NCI-H2081 (cell line): ENCODE measurements at places on chromosomes 7 and 10.

DNA sequence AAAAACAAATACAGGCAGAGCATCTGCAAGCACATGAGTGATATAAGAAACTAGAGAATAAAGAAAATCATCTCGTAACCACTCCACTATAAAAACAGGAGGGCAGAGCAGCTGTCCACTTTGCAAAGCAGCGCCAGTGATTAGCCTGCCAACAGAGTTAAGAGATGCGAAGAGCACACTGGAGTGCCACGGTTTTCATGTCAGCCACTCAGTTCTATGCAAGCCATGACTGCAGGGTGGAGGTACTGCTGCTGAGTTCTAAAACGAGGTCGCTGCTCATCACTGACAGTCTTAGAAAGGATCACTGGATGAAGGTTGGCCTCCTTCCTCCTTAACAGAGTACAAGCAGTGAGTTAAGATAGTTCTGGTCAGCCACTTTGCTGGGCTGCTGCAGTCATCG is 58.5 kb downstream of the FGFR2 start:
- no peak for DNase-seq

DNA sequence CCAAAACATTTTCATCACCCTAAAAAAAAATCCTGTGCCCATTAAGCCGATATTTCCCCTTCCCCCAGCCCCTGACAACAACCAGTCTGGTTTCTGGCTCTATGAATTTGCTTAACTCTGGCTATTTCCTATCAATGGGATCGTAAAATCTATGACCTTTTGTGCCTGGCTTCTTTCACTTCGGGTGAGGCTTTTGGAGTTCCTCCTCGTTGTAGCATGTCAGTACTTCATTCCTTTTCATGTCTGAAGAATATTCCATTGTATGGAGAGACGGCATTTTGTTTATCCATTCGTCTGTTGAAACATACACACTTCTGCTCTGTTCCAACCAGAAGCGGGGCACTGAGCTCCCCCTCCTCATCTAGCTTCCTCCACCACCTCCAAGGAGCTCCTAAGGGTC is 29.5 kb downstream of the TACC2 start:
- no peak for DNase-seq

DNA sequence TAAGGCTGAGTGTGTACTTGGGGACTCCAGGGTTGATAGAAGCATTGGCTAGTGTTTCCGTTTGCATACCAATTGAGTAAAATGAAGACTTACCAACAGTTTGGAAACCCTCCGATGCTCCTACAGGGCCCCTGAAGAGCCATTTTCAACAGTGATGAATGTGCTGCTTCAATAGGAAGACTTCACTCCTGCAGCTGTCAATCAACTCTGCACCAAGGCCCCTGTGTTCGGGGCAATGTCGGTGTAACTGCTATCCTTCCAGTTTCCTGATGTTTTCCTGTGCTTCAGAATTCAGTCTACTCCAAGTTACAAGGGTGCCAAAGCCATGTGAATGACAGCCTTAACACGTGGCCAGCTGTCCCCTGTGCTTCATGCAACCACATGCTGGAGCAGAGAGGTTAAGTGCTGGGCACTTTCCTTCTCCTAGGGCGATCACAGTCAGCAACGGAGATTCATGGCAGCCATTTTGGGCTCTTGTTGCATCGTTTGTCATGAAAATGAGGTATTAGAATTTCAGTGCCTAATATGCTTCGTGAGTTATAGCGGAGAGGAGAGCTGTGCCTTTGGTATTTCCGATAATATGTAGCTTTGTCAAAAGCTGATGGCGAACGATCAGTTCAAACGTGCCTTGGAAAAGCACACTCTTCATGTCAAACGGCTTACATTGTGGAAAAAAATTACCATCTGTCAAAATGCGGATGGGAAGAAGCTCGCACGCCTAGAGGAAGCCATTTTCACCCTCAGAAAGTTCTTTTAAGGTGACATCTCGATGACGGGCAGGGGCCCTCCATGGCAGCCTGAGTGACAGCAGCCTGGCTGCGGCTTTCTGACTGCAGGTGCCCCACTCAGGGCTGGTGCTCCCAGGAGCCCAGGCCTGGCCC is 287.8 kb downstream of the ACTR3B start:
- DNase-seq = no peak

DNA sequence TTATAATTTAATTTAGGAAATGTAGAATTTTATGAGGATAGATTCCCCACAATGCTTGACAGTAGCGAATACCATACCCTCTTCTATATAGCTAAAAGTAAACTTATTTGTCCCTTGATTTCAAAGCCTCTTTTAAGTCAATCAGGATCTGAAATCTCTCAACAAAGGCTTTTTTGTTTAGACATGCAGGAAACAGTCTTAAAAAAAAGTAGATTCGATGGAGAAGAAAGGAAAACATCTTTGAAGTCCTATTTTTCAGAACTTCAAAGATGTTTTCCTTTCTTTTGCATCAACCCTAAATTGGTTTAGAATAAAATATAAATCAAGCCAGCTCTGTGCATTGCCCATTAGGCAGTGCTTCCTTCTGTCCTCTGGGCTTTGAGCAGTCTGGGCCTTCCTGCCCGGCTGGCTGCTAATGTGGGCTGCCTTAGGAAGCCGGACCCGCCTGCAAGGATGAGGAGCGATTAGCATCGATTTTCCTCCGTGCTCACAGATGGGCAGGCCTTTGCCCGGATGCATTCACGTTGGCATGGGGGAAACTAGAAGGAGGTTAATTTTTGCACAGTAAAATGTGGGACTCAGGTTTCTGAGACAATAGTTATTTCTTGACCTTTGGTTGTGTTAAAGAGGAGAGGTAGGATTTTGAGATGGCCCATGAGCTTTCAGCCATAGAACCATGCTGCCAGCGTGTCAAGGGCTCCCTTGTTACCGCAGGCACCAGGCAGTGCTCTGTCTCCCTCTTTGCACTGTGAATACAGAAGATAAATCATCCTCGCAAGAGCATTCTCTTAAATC is 15.5 kb downstream of the MSRB2 start:
- DNase-seq = no peak

DNA sequence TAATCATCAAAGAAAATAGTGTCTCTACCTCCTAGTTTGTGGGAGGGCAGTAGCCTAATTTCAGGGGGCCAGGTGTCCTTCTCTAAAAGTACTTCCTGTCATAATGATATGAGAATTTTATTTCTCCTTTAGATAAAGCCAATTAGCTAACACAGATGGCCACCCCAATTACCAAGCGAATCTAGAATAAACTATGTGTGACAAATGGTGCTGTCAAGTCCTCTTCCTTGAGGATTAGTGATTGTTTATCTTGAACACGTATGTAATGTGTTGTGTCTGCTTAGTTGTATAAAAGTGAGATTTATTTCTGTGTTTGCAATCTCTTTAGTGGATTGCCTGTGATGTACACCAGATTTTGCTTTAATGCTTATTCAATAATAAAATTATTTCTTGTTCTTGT is 1120.0 kb downstream of the SORCS1 start:
- no peak for DNase-seq

- DNase-seq = no peak
Observed at GRCh38 chr7:90850471-90850870, 254.3 kb downstream of the CDK14 start.

DNA sequence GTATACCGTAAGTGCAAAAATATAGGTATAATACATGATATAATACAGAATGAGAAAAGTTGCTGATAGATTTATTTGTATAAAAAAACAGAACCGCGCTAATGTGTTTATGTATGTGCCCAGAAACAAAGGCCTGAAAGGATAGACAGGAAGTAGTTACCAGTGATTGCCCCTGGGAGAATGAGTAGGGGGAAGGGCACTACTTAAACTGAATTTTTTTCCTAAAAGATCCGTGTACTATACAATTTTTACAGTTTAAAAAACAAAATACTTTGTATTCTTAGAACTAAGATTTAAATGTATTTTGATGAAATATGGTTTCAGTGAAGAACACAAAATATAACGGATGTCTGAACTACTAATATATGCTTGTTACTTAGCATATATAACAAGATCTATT is 2.9 kb downstream of the IPMK start:
- DNase-seq = peak; percentile 19

DNA sequence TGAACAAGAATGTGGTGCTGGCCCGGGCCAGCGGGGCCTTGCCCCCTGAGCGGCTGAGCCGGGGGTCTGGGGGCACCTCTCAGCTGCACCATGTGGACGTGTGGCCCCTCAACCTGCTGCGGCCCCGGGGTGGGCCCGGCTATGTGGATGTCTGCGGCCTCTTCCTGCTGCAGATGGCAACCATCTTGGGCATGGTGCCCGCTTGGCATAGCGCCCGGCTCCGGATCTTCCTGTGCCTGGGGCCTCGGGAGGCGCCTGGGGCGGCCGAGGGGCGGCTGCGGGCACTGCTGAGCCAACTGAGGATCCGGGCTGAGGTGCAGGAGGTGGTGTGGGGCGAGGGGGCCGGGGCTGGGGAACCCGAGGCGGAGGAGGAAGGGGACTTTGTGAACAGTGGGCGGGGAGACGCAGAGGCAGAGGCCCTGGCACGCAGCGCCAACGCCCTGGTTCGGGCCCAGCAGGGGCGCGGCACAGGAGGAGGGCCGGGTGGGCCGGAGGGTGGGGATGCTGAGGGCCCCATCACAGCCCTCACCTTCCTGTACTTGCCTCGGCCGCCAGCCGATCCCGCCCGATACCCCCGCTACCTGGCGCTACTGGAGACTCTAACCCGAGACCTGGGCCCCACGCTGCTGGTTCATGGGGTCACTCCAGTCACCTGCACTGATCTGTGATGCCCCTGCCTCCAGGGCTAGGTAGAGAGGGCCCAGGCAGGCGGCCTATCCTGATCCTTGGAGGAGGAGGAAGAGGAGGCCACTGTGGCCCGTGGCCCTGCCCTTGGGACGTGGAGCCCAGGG is 1.1 kb upstream of the TRIP6 start:
- no peak for DNase-seq

GRCh38 chr10:125159932-125160855 is at the start of gene CTBP2:
Gene CTBP2, minus strand, starts transcription at chr10:125160563.
- DNase-seq = no peak

DNA sequence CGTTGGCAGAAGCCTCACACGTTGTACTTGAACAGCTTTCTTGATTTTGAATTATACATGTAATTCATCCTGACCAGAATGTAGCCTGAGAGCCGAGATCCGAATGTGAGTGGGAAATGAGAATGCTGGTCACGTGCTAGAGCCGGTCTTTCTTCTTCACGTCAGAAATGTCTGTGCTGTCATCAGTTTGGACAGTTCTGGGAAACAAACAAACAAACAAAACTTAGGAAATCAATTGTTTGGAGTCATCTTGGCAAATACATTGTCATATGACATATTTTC is 729.8 kb downstream of the LRMDA start:
- DNase-seq = no peak

DNA sequence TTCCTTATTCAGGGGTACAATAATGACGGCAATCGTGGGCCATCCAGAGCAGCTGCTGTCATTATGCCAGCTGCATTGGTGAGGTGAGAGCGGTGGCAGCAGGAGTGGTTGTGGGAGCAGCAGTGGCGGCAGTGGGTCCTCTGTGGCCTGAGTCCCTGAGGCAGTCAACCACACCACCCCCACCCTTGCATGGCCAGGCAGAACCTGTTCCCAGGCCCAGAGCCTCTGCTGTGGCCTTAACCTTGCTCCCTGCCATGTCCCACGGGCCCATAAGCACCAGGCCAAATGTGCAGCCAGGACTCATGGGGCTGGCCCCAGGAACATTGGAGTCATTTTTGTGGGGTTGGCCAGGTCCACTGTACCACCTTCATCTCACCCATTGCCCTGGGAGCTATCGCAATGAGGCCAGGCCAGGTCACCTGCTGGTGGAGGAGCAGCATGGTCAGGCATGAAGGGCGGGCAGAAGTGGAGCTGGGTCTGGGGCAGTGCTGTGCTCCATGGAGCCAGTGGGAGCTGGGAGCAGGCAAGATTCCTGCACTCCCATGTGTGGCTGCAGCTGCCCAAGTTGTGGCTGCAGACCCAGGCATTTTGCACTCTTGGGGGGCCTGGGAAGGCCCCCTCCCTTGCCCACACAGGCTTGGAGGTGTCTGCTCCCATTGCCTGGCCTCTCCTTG is 213.5 kb downstream of the GPR158 start:
- no peak for DNase-seq

DNA sequence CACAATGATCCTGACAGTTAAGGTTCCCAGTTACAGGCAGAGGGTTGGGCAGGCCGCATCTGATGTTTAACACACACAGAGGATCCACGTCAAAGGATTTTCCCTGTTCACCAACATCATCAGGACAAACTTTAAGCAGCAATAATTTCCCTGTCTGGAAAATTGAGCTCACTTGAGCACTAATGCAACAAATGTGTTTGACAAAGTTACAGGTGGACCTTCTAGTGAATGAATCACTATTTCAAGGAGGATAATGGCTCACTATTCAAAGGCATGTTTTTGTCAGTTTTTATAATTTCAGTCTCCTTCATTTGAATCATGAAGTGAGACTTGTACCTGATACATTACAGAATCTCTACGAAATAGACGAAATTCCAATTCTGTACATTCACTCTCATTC is 127.3 kb downstream of the DIP2C start:
- no peak for DNase-seq

- no peak for DNase-seq
Observed at GRCh38 chr7:43735802-43736603, 6.7 kb upstream of the COA1 start.

- DNase-seq = no peak
Observed at GRCh38 chr7:75987805-75988567, 6.4 kb downstream of the TMEM120A start.

DNA sequence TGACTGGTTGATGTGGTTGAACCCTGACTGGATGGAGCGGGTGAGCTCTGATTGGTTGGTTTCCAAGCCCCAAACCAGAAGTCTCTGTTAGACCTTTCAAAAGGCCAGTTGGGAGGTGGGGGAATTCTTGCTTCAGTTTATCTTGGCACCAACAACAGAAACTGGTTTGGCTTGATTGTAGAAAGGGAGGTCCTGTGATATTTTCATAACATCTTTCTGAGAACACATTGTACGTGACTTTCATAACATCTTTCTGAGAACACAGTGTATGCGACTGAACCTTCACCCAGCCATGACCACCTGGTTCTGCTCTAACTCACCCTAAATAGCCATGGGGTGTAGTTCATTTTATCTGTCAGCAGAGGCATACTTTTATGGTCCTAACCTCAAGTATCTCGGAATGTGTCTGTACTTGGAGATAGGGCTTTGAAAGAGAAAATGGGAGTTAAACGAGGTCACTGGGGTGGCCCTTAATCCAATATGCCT is 88.3 kb downstream of the GALNT17 start:
- DNase-seq = no peak

- DNase-seq = no peak
Observed at GRCh38 chr7:30971840-30972563, 8.2 kb downstream of the GHRHR start.

DNA sequence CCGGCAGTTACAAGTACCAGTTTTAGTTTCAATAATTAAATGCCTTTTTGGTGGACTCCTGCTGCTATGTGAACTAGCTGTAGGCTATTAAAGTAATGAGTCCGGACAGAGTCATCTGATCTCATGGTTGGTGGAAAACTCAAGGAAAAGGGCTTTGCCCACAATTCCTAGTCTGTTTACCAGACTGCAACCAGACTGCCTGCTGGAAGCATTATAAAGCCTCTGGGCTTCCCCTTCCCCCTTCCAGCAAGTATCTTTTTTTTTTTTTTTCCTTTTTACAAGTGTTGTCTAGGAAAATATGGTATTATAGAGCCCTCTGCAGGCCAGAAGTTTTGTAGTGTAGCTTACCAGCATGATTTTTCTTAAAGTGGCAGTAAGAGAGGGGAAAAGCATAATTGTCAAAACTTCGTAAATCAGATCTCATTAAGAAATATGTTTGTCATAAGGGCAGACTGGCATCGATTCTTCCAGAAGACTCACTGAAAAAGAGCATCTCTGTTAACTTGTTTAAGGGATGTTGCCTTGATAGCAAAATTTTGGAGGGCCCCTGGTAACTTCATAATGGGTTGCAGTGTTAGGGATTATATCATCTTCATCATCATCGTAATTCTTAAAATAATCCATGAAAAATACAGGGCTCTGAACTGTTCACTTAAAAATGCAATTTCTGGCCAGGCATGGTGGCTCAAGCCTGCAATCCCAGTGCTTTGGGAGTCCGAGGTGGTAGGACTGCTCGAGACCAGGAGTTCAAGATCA is 181.3 kb downstream of the TAX1BP1 start:
- DNase-seq = peak; percentile 64
